ENCODE measurements at places on chromosomes 4 and X.

- DNase-seq: no peak
These were observed 453 bp upstream of the PBDC1 start for GRCh38 chrX:76172325-76172893.

DNA sequence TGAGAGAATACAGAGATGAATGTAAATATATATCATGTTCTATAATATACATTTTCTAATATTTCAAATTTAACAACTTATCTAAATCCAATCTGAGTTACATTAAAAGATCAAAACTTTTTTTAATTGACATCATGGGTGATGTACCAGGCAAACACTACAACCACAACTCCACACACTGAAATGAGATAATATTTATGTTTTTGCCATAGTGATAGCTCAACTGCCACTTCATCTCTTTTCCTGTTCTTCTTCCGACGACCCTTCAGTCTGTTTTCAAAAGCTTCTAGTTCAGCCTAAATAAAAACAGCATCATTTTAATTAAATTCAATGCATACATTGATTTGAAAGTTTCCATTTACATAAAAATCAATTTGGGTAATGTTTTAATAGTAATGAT, 10.2 kb upstream of the CORIN start:
- DNase-seq: no peak

GRCh38 chrX:104419211-104419610, 146.8 kb upstream of the IL1RAPL2 start:
- DNase-seq: peak; percentile 76

DNA sequence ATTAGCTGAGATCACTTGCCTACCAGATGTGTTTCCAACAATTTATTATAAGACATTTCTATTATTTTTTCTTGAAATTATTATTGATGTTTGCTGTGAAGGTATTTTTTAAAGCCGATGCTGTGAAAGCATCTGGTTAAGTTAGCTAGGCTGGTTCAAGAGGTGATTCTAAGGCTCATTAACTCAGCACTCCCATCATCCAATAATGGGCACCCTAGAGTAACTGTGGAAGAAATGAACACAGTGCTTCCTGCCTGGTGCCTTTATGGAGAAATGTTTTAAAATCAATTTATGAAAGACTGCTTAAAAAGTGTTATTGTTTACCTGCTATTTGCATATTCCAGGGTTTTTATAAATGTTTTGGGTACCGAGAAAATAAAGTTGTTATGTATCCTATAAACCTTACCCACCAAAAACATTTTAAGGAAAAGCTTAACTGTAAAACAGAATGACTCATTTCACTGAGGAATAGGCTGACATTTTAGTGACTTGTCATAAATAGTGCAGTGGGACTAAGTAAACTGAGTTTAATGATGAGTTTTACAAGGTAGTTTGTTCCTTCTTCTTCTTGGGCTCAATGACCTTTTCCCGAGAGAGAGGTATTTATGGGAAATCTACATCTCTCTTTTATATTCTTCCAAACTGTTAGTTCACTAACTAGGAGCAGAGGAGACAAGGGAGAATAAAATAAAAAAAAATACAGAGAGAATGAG, 310.0 kb upstream of the AADAT start:
- DNase-seq: no peak

- DNase-seq: no peak
These were observed 323.2 kb downstream of the IL1RAPL1 start for GRCh38 chrX:28910487-28910886.

GRCh38 chrX:118534716-118535493, 39.3 kb downstream of the DOCK11 start:
- no peak for DNase-seq

- DNase-seq: no peak
These were observed 1537.0 kb downstream of the C4orf33 start for GRCh38 chr4:130632731-130633604.

GRCh38 chr4:15690020-15690809, 8.6 kb downstream of the FAM200B start:
- DNase-seq: peak; percentile 70

GRCh38 chrX:33156152-33156726, 55.1 kb downstream of the DMD start:
- DNase-seq: no peak

GRCh38 chr4:158450741-158451140, 70.9 kb upstream of the RXFP1 start:
- no peak for DNase-seq

DNA sequence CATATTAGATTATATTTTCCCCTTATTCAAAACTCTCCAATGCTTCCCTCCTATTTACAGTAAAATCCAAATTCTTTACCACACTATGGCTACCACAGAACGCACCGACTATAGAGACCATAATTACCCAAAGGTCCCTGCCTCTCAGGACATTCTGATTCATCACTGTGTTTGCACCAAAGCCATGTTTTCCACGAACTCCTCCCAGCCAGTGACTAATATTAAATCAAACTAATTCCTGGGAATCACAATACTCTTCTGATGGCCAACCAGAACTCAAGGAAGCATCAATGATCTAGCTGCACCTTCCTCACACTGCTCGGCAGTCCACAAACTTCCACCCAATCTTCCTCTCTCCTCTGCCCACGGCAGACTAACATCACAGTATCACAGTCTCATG, 24.2 kb upstream of the EDNRA start:
- DNase-seq: no peak

DNA sequence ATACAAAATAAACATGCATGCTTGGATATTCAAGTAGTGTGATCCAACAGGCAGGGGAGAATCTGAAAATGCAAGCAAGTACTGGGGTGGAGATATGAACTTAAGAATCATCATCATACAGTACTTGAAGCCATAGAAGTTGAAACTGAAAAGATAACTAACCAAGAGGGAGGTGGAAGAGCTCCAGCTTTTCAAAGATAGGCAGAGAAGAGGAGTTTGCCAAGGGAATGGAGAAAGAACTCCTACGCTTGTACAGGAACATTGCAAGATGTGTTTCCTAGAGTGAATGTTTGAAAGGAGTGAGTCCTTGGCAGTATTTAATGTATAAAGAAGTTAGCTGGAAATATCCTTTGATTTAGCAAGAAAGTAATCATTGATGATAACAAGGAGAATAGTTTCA, 106.2 kb upstream of the FRMPD4 start:
- DNase-seq: no peak

DNA sequence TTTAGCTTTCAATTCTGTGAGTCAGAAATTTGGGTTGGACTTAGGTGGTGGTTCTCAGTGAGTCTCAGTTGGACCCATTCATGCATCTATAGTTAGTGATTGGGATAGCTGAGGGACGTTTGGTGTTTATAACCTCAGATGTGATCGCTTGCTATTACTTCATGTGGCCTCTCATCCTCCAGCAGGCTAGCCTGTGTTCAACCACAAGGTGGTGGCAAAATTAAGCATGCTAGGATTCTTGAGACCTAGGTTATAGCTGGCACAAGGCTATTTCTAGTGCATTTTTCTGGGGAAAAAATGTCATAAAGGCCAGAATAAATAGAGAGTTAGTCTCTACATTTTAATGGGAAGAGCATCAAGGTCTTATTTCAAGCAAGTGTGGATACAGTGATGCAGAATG, 10.9 kb upstream of the GRPR start:
- no peak for DNase-seq

DNA sequence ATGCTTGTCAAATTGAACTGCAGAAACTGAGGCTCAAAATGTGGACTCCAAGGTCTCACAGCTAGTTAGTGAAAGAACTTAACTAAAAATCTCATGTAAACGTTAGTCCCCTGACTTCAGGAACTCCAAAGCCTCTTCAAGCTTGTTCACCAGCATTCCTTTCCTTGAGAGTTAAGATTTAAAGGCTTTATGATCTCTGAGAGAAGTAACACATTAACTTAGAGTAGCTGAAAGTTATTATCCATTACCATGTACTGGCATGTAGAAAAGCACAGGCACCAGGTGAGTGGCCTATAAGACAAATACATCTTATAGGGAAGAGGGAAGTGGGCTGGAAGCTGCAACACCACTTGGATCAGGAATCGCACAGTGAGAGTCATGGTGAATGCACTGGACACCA, 15.3 kb downstream of the PARM1 start:
- no peak for DNase-seq

GRCh38 chrX:151695583-151696340, 504 bp downstream of the PRRG3 start:
- DNase-seq: no peak

DNA sequence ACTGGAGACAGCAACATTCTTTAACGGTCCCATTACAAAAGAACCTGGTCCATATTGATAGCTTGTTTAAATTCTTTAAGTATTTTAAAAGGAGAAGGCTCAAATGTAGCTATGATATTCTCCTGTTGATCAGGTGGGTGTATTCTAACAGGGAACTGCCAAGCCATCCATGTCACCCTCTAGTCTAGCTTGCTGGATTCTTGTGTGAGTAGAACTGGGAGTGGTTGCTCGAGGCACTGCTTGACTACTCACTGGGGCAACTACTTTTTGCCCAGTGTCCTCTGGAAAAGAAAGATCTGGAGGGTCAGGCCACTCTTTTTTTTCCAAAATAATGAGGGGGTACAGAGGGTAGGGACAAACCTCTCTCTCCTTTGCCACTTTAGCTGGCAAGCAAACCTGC, 155.1 kb downstream of the ZNF518B start:
- DNase-seq: peak; percentile 3

GRCh38 chr4:55158957-55159356, 33.6 kb upstream of the KDR start:
- DNase-seq: no peak

GRCh38 chr4:99593781-99594641, 19.4 kb downstream of the MTTP start:
- DNase-seq: no peak

DNA sequence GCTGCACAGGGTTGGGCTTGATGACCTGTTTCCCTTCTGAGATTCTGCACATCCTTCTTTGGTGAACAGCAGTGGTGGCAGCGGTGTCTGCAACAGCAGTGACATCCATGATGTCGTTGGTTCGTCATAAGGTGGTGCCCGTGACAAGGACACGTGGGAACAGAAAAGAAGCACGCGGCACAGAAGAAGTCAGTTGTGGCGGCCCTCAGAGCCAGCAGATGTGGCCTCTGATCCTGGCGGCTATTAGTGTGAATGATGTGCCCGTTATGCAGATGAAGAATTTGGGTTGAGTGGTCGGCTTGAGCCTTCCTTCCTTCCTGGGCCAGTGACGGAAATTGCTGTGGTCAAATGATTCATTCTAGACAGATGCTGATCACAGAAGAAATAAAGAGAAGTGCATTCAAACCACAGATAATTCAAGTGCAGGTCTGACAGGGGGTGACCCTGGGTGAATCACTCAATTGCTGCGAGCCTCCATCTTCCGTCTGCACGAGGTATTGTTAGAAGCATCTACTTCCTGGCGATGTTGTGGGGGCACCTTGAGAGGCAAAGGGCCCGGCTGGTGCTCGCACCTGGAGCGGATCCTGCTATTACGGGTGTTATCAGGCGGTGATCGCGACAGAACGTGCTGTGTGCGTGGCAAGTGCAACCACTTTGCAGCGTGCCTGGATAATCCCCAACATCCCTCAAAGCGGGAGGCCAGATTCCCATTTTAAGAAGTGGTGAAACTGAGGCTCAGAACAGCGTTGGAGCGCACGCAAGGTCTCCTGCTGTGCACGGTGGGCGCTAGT, 215.2 kb upstream of the PSAPL1 start:
- DNase-seq: peak; percentile 71

GRCh38 chr4:56658528-56658927, 22.6 kb downstream of the HOPX start:
- DNase-seq: peak; percentile 50

DNA sequence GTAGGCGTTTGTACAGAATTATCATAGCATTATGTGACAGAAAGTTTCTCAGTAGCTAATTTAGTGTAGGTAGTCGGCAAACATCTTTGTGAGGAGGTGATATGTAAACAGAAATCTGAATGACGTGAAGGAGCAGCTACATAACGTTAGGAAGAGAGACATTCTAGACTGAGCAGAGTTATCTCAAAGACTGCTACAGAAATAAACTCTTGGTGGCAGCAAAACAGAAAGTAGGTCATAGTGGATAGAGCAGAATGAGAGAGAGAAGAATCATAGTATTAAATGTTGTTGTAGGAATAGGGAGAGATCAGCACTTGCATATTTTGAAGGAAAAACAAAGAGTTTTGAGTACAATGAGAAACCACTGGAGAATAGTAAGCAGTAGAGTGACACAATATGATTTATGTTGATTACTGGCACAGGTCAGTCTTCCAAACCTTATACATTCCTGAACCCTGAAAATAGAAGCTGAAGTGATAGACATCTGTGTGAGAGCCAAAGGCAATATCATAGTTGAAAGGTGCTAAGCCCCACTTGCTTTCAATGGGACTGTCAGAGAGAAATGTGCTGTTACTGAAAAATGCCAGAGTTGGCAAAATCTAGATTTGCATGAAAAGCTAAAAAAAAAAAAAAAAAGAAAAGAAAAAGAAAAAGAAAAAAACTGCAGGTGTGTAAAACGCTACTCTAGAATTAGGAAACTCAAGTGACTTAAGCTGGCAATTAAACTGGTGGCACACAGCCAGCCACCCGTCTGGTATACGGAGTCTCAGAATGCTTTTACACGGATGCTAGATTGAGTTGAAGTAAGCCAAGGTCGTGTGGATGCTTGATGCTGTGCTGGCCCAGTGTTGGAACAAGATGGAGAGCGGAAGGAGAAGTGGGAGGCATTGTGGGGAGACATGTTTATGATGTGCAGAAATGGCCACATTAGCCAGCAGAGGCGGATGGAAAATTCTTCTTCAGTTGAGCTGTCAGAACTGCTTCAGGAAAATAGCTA, 750.2 kb upstream of the HS3ST1 start:
- no peak for DNase-seq

DNA sequence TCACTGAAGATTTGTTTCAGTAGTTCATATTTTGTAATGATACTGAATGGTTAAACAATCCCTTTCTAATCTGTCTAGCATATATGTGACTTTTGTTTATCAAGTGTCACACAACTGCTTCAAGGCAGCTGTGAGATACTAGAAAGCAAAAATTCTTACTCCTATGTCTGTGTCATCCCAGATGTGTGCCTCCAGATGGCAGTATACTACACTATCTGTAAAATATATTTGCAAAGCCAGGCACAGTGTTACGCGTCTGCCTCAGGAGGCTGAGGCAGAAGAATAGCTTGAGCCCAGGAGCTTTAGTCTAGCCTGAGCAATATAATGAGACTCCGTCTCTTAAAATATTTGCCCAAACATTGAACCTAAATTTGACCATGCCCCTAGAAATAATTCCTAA, 4.0 kb downstream of the NUDT10 start:
- DNase-seq: peak; percentile 24

DNA sequence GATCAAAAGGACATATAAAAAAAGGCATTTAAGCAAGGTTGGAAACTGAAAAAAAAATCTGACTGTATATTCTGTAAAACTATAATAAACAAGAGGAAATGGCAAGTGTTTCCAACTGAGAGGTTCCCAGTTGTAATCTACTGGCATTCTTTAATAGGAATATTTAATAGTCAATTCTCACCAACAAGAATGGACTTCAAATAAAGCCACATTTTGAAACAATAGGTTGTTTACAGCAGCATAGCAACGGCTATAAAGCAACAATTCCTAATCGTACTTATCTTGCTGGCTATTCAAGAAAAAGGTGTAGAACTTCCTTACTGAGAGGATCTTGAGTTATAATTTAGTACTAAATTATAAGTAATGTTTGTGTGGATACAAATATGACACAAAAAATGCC, 75.5 kb downstream of the VEGFC start:
- DNase-seq: no peak

- DNase-seq: no peak
These were observed 41.7 kb downstream of the RFC1 start for GRCh38 chr4:39324446-39324845.

GRCh38 chr4:154911097-154911496, 130.0 kb downstream of the RBM46 start:
- DNase-seq: peak; percentile 23
